MG63 (cell line): ENCODE measurements at places on chromosomes 13 and 19. TPM values are rescaled to one million over a fixed set of nuclear protein-coding genes. Genes with fewer than 3 reads are reported as not detected.

The MUC16 gene
- not detected in 2 replicates for total RNA-seq

The GSX1 gene
- not detected in 2 replicates for total RNA-seq

The FAM216B gene
- not detected in 2 replicates for total RNA-seq

The NRTN gene
- total RNA-seq = 1.4 TPM in 1 of 2 replicates, not detected in the other

The ZNF835 gene
- not detected in 2 replicates for total RNA-seq

The ZNF665 gene
- not detected in 2 replicates for total RNA-seq

The SPINT2 gene
- 1.8 and 7.7 TPM in 2 replicates for total RNA-seq

The DHDH gene
- total RNA-seq = not detected in 2 replicates
